ENCODE measurements at places on chromosomes 13 and 19. TPM values are rescaled to one million over a fixed set of nuclear protein-coding genes. Genes with fewer than 3 reads are reported as not detected.

The CNFN gene
- polyA plus RNA-seq = 0.94 TPM

The ANGPTL8 gene
- 0.42 TPM for polyA plus RNA-seq

The CYP4F3 gene
- polyA plus RNA-seq = 0.18 TPM

The PALM3 gene
- 23.1 TPM for polyA plus RNA-seq

The IGFL4 gene
- polyA plus RNA-seq = 0.17 TPM

The GNG7 gene
- 5.0 TPM for polyA plus RNA-seq

The OR4F17 gene
- polyA plus RNA-seq = not detected

The PALM gene
- 62.7 TPM for polyA plus RNA-seq

The LILRA1 gene
- 0.43 TPM for polyA plus RNA-seq

The APOC1 gene
- 10.9 TPM for polyA plus RNA-seq

The CERS1 gene
- 5.6 TPM for polyA plus RNA-seq

The OR7G2 gene
- not detected for polyA plus RNA-seq

The KIR3DL2 gene
- polyA plus RNA-seq = not detected

The ZNF317 gene
- 38.8 TPM for polyA plus RNA-seq

The ADAMTSL5 gene
- 0.52 TPM for polyA plus RNA-seq

The ADPRHL1 gene
- polyA plus RNA-seq = 3.3 TPM

The IGSF23 gene
- polyA plus RNA-seq = 0.97 TPM

The KLK2 gene
- 0.22 TPM for polyA plus RNA-seq

The PROZ gene
- polyA plus RNA-seq = 0.75 TPM

The SPTBN4 gene
- polyA plus RNA-seq = 1.4 TPM

The MBD3L2 gene
- polyA plus RNA-seq = not detected

The STX10 gene
- 59.8 TPM for polyA plus RNA-seq

The FBXL12 gene
- polyA plus RNA-seq = 25.0 TPM

The SIGLEC8 gene
- not detected for polyA plus RNA-seq

The THSD1 gene
- polyA plus RNA-seq = 8.0 TPM

The ZNF575 gene
- polyA plus RNA-seq = 1.4 TPM

The ZNF700 gene
- 16.6 TPM for polyA plus RNA-seq

The KLHL1 gene
- polyA plus RNA-seq = 1.1 TPM

The TNFAIP8L1 gene
- polyA plus RNA-seq = 15.2 TPM

The SLC17A7 gene
- 0.25 TPM for polyA plus RNA-seq

The CYP4F8 gene
- polyA plus RNA-seq = not detected

The DHDH gene
- 4.6 TPM for polyA plus RNA-seq

The RASL11A gene
- polyA plus RNA-seq = 36.8 TPM

The CDX2 gene
- not detected for polyA plus RNA-seq

The ATP4A gene
- polyA plus RNA-seq = not detected

The CYP2A6 gene
- not detected for polyA plus RNA-seq

The C1QTNF9 gene
- 0.23 TPM for polyA plus RNA-seq

The PCP2 gene
- 0.62 TPM for polyA plus RNA-seq
